CD4-positive, alpha-beta T cell treated with Interleukin-21 for 1 hour (primary cell): ENCODE measurements at places on chromosomes 11 and 22.

DNA sequence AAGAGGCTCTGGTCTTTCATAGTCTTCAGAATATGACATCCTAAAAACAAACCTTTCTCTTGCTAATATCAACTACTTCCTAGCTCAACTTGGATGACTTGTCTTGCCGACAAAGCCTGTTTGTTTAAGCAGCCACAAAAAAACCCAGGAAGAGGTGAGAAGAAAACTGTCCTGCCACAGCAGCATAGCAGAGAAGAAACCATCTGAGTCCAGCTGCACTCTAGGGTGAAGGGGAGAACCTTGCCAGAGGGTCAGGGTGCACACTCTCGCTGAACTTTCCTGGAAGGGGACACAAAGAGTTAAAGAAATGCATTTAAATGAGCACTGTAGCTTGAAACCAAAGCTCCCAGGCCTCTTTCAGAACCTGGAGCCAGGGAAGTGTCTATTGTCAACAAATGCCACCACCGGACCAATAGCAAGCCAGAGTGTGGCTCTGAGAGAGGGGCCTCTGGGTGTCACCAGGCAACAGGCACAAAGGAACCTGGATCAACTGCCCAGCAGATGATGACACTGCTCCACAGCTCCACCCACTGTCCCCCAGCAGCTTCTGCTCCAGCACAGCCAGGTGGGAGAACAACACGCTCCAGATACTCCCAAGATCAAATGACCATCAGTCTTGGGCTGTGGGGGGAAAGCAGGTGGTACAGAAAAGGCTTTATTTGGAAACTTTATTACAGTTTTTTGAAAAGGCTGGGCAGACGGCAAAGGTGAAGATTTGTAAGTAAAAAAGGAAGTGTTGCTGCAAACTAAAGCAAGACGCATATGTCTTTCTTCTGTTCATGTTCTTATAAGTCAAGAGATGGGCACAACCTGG is 105.7 kb downstream of the RASSF10 start:
- DNase-seq = no peak

- no peak for DNase-seq
Measured at GRCh38 chr22:37578002-37578401, 1.9 kb downstream of the LGALS2 start.

- DNase-seq = no peak
Measured at GRCh38 chr11:114197799-114198500, 98.2 kb upstream of the NNMT start.

- DNase-seq = peak; percentile 71
Measured at GRCh38 chr11:128848815-128849455, 18.2 kb downstream of the KCNJ1 start.

DNA sequence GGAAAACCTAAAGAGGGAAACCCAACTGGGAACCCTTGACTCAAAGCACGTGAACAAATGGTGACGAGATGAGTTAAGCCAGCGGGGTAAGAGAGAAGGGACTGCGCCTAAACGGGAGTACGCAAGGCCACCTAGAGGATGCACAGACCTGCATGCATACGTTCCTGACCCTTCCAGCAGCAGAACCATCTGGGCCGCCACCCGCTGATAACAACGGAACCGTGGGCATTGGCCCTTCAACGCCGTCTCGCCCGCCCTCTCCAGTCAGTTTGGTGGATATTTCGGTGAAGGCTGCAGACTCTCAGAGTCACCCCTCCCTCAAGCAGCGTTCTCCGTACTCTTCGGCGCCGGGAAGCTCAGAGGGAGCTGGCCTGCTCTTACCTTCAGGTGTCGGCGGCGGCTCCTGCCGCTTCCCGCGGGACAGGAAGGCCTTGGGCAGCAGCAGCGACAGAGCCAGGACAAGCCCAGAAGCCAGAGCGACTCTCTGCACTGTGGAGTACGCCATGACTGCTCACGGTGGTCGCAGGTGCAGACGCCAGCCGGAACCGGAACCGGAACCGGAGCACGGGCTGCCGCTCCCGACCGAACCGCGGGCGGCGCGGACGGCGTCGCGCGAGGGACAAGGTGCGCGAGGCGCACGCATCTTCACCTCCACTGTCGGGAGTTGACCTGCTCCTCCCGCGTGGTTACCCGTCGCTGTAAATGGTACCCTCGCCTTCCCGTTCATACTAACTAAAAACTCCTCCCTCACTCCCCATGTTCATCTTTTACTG is at the start of gene RIC3:
TSS of gene RIC3 (minus strand) at position 541 of the 773 bp plus-strand sequence. CDS start at position 505, 36 bp downstream.
- DNase-seq = peak; percentile 48

DNA sequence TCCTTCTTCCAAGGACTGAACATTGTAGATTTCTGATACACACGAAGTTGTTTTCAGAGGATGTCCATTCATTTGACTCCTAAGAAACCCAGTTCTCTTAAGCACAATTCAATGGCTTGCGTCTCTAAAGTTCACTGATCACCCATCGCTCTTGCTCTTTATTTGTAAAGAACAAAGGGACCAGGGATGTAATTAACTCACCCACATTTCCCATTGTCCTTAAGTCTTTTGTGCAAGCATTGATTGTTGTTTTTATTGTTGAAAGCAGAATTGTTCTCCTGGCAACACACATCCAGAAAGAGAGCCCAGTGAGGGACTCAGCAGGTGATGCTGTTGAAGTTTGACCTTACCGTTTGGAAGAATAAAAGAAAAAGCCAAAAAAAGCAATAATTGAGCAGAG is 59.2 kb downstream of the SPON1 start:
- DNase-seq = no peak
